ENCODE measurements at places on chromosomes 11 and 22.

- DNase-seq = no peak
These were observed 24.1 kb downstream of the ADAMTS15 start for GRCh38 chr11:130472434-130472961.

DNA sequence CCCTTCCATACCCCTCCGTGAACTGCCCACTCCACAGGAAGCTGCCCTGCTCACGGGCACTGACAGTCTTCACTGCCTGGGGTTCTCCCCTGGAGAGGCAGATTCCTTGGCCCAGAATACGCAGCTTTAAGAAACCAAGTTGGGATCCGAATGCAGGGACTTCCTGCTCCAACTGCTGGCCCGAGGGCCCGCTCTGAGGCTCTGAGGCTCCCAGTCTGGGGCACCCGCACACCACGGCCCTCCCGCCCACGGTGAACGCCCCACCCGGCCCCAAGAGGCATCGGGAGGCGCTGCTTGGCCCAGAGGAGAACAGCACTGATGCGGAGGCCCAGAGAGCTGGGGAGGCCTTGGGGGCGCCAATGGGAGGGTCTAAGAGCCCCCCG, 42.3 kb downstream of the IGF2 start:
- DNase-seq = no peak

- no peak for DNase-seq
These were observed 122.5 kb downstream of the OPCML start for GRCh38 chr11:133409799-133410198.

GRCh38 chr22:42365111-42365865, 66.9 kb downstream of the NFAM1 start:
- DNase-seq = no peak

GRCh38 chr11:96798445-96798844, 408.6 kb downstream of the JRKL start:
- no peak for DNase-seq

GRCh38 chr11:70826541-70827335, 425.6 kb downstream of the SHANK2 start:
- DNase-seq = no peak

GRCh38 chr11:118415739-118416068, 14.3 kb downstream of the ATP5MG start:
- DNase-seq = no peak

All from stimulated activated CD4-positive, alpha-beta T cell treated with anti-CD3 and anti-CD28 coated beads, TNF-alpha, amount 100 ng/mL, for 24 hours (primary cell).